ENCODE measurements at places on chromosomes 4 and X. TPM values are rescaled to one million over a fixed set of nuclear protein-coding genes. Genes with fewer than 3 reads are reported as not detected.

DNA sequence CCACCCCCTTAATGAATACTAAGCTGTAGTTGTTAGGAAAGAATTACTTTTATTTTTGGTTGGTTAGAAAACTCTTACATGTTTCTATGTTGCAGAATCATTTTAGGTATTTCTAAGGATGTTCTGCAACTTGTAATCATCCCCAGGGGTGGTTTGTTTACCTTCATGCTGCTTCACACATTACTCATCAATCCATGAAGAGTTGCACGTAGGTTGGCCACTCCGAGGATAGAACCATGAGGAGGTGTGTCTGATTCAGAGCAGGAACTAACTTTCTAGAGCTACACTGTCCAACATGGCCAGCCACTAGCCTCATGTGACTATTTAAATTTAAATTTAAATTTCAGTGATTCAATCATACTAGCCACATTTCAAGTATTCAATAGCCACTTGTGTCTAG lies 127.2 kb upstream of the FRMPD4 start:
- DNase-seq, result no peak

GRCh38 chrX:119948381-119948780 lies 4.8 kb upstream of the NKAP start:
- no peak for DNase-seq

The UGT2B10 gene
- not detected for polyA plus RNA-seq

The H2BW2 gene
- polyA plus RNA-seq, result 0.62 TPM

DNA sequence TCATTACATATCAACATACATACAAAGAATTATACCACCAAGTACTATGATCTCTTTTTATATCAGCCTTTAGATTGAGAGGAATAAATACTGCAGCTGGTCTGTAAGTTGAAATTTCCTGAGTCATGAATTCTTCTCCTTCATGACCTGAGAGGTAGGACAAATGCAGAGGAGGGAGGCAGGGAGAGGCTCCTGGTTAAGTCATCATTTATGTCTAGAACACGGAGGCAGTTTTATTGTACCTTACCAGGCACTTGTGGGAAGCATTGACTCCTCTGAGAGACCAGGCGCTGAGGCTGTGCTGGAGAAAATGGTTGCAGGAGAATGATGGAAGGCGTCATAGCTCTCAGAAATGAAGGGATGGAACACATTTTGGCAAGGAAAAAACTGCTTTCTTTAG lies 12.5 kb upstream of the CASK start:
- no peak for DNase-seq

The SEPTIN11 gene
- polyA plus RNA-seq, result 298 TPM

- no peak for DNase-seq
Measured at GRCh38 chrX:70001269-70001668, 48.5 kb downstream of the AWAT2 start.

The SRPX gene
- polyA plus RNA-seq, result 54.1 TPM

DNA sequence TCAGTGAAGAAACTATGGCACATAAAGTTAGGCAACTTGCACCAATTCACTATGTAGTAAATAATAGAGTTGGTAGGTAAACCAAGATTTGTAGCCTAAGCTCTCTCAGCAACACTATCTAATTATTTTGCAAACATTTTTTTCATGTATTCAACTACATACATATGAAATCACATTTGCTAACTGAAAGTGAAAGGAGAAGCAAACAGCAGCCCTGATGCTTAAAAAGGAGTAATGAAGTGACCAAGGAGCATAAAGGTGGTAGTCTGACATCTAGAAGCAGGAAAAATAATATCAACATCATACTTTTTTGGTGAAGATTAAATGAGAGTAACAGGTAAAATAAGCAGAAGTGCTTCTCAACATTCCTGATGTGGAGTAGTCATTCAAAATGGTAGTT lies 603.7 kb downstream of the GRXCR1 start:
- no peak for DNase-seq

DNA sequence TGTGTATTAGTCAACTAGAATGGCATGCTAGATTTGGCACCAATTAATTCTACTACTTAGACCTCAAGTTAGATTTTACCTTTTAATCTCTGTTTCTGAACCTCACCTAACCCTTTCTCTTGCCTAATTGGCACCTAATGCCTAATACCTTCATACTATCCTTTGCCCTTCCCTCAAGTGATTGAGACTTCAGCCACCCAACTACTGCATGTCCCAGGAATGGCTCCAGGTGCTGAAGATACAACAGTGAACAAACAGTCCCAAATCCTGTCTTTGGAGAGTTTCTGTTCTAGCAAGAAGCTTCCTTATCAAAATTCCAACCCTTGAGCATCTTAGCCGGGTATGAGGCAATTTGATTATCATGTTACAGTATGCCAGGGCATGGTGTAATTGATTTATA lies 139.9 kb downstream of the CPE start:
- DNase-seq, result no peak

DNA sequence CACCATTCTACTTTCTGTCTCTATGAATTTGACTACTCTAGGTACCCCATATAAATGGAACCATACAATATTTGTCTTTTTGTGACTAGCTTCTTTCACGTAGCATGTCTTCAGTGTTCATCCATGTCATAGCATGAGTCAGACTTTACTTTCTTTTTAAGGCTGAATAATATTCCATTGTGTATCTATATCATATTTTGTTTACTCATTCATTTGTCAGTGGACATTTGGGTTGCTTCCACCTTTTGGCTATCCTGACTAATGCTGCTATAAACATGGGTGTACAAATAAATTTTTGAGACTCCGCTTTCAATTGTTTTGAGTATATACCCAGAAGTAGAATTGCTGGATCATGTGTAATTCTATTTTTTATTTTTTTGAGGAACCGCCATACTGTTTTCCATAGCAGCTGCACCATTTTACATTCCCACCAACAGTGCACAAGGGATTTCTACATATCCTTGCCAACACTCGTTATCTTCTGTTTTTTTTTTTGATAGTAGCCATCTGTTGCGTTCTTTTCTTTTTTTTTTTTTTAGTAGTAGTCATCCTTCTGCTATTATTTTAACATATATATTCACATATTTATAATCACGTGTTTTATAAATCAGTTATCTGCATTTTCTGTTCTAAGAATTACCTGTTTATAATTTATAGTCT lies 158.0 kb upstream of the MED14 start:
- DNase-seq, result no peak

The SSX2 gene
- not detected for polyA plus RNA-seq

GRCh38 chrX:21955403-21956189 lies 15.1 kb downstream of the SMS start:
- DNase-seq, result no peak

DNA sequence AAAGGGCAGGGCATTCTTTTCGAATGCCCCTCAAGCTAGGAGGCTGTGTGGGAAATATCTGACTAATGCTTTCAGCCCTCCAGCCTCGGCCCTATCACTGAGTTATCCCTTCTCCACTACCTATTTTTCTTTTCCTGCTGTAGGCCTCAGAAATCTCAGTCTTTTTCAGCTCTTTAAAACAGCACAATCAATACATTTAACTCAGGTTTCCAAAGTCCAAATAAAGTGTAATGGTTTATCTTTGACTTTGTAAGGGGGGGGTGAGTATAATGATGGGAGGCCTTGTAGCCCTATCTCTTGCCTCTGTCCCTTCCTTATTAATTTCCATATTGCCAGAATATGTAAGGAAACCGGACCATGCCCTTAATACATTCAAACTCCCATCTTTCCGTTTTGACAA lies 1.6 kb upstream of the WNK3 start:
- no peak for DNase-seq

The AKAP4 gene
- 1.0 TPM for polyA plus RNA-seq

DNA sequence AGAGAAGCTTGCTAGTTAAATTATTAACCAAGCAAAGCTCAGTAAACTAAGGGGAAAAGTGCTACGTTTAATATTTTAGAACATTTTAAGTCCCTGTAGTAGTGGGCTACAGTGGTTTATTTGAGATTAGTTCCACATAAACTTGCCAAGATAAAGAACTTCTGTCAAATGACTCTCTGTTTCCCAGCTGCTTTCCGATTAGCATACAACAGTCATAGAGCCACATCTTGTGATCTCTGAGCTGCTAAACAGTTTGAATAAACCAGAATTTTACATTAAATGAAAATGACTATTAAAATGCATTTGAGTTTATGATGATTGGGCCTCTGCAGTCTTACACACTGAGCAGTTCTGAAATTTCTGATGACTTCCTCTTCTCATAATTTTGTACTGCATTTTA lies 568.5 kb downstream of the IQCM start:
- DNase-seq, result no peak

- DNase-seq, result no peak
Measured at GRCh38 chr4:128718768-128719167, 90.7 kb upstream of the JADE1 start.

- no peak for DNase-seq
Measured at GRCh38 chrX:133568109-133568508, 152.8 kb upstream of the GPC4 start.

The MAP7D2 gene
- polyA plus RNA-seq, result 0.45 TPM
